Islet precursor cell (in vitro differentiated cells): ENCODE measurements at places on chromosomes 16 and 17.
A peak's percentile ranks its signal among the peaks of the same experiment; 100 is the strongest.

- DNase-seq, result no peak
Measured at GRCh38 chr17:79826204-79826680, 13.0 kb downstream of the CBX4 start.

- DNase-seq, result peak; percentile 74
Measured at GRCh38 chr17:2172999-2173398, 118.1 kb downstream of the HIC1 start.

DNA sequence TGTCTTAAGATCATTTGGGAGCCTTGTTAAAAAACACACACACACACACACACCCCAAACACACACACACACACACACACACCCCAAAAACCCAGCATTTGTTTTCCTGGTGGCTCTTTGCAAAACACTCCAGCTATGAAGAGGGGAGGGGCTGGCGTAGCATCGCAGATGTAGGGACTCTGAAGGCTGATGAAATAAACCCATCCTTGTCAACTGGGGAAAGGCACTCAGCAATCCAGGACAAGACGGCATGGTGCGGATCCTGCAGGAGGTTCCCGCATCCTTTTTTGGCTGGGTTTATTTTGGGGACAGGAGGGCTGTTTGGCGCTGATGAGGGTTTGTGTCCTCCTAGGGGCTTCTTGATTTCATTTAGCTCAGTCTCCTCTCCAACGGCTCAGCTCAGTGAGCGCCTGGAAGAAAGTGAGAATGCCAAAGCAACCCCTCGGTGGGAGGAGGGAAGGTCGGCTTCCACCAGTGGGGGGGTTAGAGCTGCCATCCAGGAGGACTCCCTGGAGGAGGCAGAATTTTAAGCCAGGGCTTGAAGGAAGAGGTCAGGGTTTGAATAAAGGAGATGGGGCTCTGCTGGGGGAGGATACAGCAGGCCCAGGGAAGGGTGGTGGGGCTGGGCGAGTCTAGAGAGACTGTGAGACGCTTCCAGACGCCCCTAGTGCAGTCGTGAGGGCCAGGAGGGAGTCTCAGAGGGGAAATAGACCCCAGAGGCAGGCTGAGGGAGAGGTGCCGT is 12.4 kb upstream of the GSE1 start:
- DNase-seq, result no peak

GRCh38 chr17:32835291-32835761 is 41.6 kb downstream of the MYO1D start:
- no peak for DNase-seq

DNA sequence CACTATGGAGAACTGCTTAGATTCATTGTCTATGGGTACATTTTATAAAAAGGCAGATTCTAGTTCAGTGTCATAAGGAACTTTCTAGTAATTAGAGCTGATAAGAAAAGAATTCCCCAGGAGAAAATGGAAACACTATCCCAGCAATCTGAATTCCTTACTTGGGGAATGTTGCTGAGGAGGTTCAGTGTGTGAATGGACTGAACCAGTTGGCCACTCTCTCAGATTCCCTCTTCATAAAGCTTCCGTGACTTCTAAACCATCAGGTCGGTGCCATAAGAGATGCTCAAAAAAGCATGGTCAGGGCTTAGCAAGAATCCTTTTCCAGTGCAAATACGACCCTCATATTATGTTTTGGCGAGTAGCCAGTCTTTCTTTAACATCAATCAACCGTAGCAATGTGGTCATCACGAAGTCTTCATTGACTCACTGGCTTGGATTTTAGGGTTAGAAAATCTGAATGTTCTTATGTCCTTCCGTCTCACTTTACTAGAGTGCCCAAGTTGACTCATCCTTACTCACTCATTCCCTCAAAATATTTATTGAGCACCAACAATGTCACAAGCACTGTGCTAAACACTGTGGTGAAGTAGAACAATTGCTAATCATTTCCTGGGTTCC is 102.7 kb upstream of the HLF start:
- DNase-seq, result no peak

DNA sequence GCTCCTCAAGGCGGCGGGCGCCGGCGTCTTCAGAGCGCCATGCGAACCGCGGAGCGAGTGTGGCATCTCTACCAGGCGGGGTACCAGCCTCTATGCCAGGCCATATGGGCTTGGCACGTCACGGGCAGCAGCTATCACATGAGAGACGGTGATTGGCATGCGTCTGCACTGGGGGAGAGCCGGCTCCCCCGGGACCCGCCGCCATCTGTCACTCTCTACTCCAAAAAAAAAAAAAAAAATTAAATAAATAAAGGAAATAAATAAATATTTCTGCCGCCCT is at the start of gene NEUROD2:
Gene NEUROD2, minus strand, starts transcription at position 70 of the 280 bp plus-strand sequence. CDS start 1,321 bp downstream, outside the sequence.
- DNase-seq, result no peak

DNA sequence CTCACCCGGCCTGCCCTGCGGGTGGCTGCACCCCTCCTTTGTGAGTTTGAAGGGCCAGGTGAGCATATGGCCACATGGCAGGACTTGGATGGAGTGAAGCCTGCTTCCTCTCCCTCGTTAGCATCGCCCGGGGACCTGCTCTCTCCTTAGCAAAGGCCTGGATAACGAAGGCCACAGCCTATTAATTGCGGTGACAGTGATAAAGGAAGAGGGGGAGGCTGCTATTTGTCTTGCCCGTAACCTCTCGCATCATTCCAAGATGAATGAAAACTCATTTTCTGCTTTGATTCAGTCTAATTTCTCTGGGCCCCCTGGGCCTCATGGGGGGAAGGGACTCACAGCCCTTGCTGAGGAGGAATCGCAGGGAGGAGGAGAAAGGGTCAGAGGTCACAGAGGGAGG is 68.5 kb upstream of the LHX1 start:
- no peak for DNase-seq

- peak; percentile 84 for DNase-seq
Measured at GRCh38 chr17:8121681-8122421, 2.1 kb downstream of the HES7 start.

GRCh38 chr17:48571826-48572417 is 6.2 kb downstream of the HOXB4 start:
- no peak for DNase-seq

- peak; percentile 97 for DNase-seq
Measured at GRCh38 chr17:42422958-42423712, at the start of gene CAVIN1. CAVIN1 (minus strand) TSS chr17:42423256; CDS start chr17:42423097, 159 bp downstream.

DNA sequence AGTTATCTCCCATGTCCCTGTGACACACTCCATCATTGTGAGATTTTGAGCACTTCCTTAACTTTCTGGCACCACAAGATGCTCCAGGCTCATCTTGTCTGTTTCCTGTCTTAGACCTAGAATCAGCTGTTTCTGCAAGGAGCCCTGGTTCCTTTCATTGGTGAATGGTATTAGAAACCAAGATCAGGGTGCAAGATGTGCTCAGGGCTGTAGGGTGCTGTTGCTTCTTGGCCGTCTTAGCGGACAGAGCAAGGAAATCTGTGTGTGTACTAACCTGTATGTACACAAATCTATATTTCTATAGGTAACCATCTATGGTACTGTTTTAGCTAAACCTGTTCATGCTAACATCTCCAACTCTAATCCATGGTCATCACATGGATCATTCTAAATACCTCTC is 8.1 kb upstream of the PRM1 start:
- DNase-seq, result no peak

DNA sequence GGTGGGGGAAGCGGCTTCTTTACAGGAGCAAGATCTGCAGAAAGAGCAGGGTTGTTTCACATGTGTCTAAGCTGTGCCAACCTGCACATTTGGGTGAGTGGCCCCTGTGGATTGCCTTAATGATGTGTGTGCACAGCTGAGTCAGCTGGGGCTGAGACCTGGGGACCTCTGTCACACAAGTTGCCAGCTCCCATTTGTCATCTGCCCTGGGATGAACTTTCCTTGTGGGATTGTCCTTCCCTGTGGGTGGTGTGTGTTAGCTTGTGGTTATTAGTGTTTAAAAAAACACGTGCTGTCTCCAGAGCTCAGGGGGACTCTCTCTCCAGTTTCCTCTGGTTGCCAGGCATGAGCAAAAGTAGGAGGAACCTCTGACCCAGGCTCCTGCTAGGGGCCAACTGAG is 400.5 kb upstream of the CCL2 start:
- DNase-seq, result no peak

- DNase-seq, result no peak
Measured at GRCh38 chr17:82678265-82678891, 20.1 kb downstream of the RAB40B start.

DNA sequence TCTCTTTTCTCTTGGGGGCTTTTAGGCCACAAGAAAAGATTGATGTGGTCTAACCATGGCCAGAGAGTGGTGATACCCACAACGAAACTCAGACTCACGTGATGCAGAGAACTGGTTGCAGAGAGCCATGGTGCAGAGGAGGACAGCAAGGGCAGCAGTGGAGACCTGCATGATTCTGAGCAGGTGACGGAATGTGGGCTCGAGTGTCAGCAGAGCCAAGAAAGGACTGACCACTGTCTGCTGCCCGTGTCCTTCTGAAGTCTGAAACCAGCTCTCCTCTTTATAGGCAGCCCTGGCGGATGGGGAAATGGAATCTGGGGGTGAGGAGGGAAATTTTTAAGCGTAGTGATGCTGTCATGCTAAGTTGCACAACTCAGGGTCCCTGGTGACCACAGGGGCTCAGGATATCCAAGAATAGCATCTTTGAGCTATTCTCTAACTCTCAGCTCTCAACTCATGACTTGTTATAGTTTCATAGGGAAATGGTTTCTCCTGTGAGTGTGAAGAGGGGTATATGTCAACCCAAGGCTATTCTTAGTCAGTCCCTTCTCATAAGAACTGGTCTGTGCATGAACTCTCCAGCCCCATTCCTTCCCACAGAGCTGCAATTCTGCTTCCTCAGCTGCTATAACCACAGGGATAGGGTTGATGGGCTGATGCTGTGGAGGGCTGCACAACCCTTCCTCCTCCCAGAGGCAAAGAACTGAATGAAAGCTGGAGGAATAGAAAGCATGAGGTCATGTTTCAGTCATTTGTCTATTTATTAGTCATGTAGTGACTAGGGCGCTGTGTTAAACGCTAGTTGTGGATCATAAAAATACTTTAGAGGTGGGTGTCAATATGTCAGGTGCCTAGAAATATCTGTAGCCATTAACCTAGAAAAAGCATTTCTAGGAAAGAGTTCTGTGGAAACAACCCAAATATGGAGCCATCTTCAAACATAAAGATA is at the start of gene CCL3:
Gene CCL3, minus strand, starts transcription at position 256 of the 949 bp plus-strand sequence. Its CDS starts 85 bp downstream, at position 171.
- peak; percentile 49 for DNase-seq

- no peak for DNase-seq
Measured at GRCh38 chr16:29873319-29873718, 10.3 kb upstream of the CDIPT start.

GRCh38 chr16:62985722-62986121 is 949.5 kb upstream of the CDH8 start:
- no peak for DNase-seq

GRCh38 chr16:53821487-53821886 is 117.5 kb downstream of the FTO start:
- no peak for DNase-seq

GRCh38 chr17:1398931-1399678 is 917 bp downstream of the YWHAE start:
- DNase-seq, result no peak

GRCh38 chr16:88526906-88527185 is 43.4 kb upstream of the ZC3H18 start:
- no peak for DNase-seq

- no peak for DNase-seq
Measured at GRCh38 chr17:64092952-64093451, 36.9 kb downstream of the ERN1 start.

DNA sequence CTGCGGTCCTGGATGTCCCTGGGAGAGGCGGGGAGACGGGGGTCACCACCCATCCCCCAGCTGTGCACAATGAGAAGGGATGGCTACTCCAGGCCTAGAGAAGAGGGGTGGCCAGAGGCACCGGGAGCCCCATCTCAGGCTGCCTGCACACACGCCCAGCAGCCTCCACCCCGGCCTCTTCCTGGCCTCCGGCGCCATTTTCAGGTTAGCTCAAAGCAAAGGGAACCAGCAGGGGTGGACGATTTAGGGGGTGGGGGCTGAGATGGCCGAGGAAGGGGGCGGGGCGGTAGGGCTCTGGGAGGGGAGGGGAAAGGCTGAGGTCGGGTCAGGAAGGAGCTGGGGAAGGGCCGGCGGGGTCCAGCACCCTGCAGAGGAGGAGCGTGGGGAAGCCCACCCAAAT is 42.8 kb downstream of the SRCIN1 start:
- DNase-seq, result no peak

GRCh38 chr17:38768417-38768816 is 15.9 kb downstream of the PSMB3 start:
- no peak for DNase-seq

DNA sequence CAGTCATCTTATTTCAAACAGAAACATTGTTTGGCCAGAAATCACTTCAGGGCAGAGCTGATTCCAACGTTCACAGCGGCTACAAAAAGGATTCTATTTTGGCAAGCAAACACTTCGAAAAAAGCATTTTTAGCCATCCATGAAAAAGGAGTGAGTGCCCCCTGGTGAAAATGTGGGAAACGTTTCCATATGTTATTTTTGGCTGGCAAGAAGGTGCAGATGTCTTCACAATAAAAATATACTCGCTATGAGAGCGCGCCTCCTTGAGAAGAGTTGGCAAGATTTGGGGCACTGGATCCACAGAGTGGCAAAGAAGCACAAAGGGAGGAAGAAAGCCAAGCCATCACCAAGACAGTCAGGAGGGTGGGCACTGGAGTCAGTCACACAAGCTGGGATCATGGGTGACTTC is 191.1 kb downstream of the CHD9NB start:
- no peak for DNase-seq

DNA sequence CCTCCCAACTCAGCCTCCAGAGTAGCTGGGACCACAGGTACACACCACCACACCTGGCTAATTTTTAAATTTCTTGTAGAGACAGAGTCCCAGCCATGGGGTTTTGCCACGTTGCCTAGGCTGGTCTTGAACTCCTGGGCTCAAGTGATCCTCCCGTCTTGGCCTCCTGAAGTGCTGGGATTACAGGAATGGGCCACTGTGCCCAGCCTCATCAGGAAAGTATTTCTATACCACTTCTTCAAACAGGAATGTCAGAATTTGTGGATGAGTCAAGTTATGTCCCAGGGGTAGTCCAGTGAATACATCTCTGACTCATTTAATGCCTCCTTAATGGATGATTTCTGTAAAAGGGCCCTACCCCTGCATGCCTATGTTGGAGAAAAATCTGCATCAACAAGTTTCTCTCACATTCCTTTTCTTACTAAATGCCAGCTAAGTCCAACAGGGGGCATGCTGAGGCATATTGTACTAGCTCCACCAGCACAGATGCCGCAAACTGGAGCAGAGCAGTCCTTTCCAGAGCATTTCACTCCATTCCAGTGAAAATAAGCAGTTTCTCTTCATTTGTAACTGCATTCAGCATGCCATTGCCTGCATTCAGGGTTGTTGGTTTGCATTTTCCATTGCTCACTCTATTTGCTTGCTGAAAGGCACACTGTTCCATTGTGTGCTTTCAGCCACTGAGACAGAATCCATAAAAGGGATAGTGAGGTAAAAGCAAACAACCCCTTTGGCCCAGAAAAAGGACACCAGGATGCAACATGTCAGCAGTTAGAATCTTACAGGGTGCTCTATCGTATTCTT is 5.3 kb upstream of the CAVIN1 start:
- DNase-seq, result peak; percentile 93

- no peak for DNase-seq
Measured at GRCh38 chr17:37295888-37296287, 79.9 kb upstream of the C17orf78 start.

DNA sequence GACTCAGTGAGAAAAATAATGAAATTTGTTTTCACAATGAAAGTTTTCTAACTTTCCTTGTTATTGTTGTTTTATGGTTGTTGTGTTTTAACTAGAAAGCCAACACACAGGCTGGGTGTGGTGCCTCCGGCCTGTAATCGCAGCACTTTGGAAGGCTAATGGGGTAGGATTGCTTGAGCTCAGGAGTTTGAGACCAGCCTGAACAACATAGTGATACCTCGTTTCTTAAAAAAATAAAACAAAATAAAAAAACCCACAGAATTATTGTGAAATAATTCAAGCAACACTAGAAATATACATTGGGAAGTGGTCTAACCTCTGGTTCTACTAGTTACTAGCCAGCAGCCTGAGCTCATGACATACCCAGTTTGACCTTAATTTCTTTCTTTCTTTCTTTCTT is 630 bp downstream of the MILR1 start:
- DNase-seq, result no peak
